ENCODE measurements at places on chromosomes 16 and 17.
A peak's percentile ranks its signal among the peaks of the same experiment; 100 is the strongest.

GRCh38 chr17:43900858-43901754, 6.2 kb downstream of the MPP2 start:
- DNase-seq = no peak

- DNase-seq = peak; percentile 51
Measured at GRCh38 chr17:43367737-43368242, 31.0 kb upstream of the ARL4D start.

- no peak for DNase-seq
Measured at GRCh38 chr17:6177941-6178694, 107.9 kb downstream of the WSCD1 start.

GRCh38 chr17:81218991-81219390, 3.8 kb downstream of the CEP131 start:
- no peak for DNase-seq

DNA sequence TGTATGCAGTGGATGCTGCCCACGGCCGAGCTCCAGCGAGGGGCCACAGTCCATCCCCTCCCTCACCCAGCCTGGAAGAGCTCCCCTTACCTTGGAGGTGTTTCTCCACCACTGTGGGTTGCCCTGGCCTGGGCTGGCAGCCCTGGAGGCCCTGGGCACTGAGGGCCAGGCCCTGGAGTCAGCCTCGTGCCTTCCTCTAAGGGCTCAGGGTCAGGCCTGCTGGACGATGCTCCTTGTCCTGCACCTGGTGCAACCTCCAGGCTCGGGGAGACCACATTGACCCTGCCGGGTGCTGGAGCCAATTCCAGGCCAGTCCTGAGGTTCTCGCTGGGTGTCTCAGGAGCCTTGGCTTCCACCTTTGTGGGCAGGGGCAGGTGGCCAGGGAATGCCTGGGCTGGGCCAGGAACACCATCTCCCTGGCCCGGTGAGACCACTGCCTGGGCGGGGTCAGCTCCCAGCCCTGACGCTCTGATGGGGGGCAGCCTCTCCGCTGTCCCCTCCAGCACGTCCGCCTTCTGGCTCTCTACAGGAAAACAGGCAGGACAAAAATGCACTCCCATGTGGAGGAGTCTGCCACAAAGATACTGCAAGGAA, 10.4 kb downstream of the MYLK3 start:
- DNase-seq = no peak

GRCh38 chr16:28534542-28535373, 4.0 kb downstream of the NUPR1 start:
- DNase-seq = no peak

GRCh38 chr16:1509307-1510221, 16.4 kb downstream of the TELO2 start:
- no peak for DNase-seq

DNA sequence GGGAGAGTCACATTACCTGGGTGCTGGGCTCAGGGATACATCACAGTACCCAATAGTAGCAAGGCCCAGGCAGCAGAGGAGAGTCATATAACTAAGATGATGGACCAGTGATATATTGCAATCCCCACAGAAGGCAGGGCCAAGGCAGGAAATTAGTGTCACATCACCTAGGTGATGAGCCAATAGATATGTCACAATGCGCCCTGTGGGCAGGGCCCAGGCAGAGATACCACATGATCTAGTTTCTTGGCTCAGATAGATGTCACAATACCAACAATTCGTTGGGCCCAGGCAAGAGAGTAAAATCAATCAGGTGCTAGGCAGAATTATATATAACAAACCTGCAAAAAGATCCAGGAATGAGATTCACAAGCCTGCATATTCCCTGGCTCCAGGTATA, 2111.5 kb downstream of the TP53TG3F start:
- no peak for DNase-seq

DNA sequence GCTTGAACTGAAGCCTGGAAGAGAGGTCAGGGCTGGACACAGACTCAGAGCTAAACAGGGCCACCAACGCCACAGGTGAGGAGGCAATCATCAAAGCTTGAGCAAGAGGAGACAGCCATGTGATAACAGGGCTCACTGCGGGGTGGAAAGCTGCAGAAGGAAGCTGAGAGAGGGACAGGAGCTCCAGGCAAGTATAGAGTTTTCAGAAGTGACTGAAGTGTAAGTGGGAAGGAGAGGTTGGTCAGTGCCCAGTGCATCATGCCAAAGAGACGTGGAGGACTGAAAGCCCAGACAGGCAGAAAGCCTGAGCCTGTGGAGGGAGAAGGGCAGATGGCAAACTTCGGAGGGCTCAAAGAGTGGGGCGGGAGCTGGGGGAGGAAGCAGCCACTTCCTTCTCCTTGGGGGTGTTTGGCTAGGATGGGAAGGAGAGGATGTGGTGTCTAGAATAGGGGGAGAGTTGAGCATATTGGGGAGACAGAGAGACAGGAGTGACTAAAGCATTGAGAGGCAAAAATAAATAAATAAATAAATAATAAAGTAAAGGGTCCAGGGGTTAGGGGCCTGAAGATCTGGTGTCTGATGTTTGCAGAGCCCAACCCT, 2.6 kb downstream of the KIFC3 start:
- no peak for DNase-seq

Data from BJ (cell line).